ENCODE measurements at places on chromosomes 2 and 18. TPM values are rescaled to one million over a fixed set of nuclear protein-coding genes. Genes with fewer than 3 reads are reported as not detected.

PARD3B gene
- total RNA-seq = 0.31 TPM

CD8A gene
- total RNA-seq = 0.86 TPM

- DNase-seq = no peak
Observed at GRCh38 chr2:28082131-28082530, 191.6 kb downstream of the BABAM2 start.

SERPINB11 gene
- total RNA-seq = not detected

Data from G401 (cell line).